Mesendoderm (in vitro differentiated cells): ENCODE measurements at places on chromosomes 6 and 20.

DNA sequence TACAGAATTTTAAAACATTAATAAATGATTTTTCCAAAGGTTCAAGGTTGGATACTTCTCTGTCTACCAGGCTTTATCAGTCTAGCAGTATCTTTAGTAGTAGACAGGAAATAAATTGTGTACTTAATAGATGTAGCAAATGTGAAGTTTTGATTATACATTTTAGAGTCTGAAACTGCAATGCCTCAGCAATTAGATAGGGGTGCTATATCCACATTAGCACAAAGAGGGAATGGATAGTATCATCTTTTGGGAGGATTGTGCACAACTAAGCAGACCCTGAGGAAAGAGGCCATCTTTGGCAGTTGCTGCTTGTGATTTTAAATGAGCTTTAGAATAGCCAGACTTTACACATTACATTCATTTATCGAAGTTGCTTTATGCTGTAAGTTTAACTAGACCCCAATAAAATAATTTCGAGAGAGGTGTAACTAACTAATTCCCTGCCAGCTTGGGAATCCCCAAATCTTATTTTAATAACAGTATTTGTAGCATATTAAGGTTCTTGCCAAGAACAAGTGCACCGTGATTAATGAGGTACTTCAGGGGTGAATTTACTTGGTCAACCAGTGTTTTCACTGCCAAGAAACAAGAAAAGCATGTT, 2.8 kb downstream of the KCNQ5 start:
- DNase-seq: peak; percentile 16

DNA sequence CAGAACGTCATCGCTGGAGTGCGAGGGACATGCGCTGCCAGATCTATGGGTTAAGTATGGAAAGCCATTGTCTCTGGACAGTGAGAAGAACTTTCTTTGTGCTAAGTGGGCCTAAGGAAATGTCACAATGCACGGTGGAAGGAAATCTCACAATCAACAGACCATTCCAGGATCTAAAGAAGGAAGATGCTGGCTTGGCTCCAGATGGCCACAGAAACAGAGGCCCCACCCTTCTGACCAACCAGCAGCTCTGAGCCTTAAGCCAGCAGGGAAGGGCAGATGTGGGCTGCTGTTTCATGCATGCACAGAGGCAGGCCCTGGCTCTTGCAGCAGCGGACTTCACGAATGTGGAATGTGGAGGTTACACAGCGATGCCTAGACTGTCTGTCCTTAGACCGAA, 156.3 kb downstream of the SOBP start:
- DNase-seq: no peak

DNA sequence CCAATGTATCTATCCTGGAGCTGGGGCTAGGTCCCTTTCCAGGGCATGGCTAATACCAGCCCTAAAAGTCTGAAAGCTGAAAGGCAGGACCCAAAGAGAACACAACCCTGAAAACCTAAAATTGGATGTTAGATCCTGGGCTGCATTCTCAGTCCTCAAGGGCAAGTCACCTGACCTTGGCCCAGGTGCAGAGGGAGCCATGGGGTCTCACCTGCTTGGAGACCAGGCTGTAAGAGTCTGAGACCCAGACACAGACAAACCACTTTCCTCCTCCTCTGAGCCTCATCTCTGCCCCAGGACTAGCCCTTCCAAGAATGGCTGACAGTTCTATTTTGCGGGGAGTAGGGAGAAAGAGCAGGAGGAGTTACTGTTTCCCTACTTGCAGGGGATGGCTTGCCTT, 60.0 kb downstream of the EFCAB8 start:
- DNase-seq: no peak

GRCh38 chr20:53425941-53426340, 167.7 kb downstream of the ZNF217 start:
- no peak for DNase-seq

DNA sequence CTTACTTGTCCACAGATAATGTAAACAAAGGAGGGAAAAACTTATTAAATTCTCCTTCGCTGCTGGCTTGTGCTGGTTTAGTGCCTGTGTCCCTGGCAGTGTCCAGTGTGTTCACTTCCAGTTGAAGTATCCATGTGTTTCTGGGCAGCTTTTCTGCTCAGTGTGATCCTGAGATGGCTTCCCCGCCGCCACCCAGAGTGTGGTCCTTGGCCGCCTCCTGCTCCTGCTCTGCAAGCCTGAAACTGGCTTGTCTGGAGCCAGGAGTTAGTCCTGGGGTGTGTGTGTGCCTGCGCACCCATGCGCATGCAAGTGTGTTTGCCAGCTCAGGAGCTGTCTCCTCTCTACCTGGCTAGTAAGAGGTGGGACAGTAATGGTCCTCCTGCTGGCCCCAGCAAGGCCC, 7.2 kb downstream of the BTBD3 start:
- DNase-seq: no peak
